ENCODE measurements at places on chromosomes 5 and 9.

DNA sequence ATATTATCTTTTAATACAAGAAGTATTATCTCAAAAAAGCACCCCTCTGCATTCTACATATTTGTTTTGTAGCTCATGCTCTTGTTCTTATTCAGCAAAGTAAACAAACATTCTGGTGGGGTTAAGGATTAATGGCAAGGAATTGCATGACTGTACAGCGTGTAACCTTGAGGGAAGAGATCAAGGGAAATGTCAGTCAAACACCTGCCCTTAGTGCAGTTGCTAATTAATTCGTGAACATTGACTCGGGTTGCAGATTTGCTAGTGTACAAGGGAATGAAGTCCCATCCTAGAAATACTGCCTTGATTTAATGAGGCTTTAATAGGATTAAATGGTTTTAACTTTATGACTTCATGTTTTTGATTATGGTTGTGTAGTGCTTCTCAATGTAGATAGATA, 1758.1 kb downstream of the MAT2B start:
- no peak for DNase-seq

DNA sequence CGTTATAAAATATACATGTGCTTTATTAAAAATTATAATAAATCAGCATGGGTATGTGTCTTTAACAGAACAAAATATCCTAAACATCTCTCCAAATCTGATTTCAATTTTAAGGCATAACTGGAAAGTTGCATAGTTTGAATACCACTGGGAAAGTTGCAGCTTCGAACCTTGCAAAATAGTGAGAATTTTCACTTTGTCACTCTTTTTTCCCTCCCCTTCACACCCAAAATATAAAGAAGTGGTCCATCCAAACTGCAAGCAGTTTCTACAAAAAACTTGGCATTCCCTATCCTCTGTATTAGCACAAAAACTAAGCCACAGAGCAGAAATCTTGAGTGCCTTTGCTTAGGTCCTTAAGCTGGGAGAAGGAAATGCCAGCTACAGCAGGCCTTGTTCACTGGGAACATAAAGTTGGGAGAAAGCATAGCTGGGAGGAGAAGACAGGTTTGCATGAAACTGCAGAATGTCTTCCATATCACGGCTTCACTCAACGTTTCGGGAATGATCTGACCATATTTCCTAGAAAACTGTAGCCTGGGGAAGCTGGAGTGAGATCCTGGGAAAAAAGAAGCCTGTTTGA, 400.3 kb downstream of the EBF1 start:
- no peak for DNase-seq

DNA sequence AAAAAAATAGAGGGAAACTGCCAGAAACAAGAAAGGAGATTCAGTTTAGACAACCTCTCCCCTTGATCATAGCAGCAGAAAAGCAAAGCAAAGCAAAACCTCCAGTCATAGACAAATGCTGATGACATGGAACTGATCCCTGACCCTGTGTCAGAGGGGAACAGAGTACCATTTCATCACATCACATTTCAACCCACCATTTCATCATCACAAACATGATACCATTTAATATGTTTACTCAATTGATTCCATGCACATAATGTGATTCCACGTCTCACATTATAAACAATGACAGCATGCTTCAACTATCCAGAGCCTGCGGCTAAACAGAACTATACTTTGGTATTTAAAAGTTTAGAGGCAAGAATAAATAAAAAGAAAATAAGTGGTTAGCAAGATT, 28.7 kb upstream of the ACOT12 start:
- no peak for DNase-seq

GRCh38 chr9:70679845-70680244, 265.4 kb upstream of the KLF9 start:
- no peak for DNase-seq

DNA sequence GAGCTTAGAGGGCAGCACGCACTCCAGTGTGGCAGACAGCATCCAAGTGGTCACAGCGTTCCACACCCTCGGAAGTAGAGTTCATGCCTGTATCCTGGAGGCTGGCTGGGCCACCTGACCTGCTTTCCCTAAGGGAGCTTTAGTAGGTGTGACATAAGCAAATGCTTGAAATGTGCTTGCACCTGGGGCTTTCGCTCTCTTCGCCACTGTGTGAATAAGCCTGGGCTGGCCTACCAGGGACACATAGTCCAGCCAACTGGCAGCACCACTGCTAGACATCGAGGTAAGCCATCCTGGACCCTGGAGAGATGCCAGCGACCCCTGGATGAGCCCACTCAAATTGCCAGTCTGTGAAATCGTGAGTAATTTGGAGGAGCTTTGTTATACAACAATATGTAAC, 24.9 kb upstream of the IRX4 start:
- no peak for DNase-seq
